ENCODE measurements at places on chromosomes 4 and X.

- no peak for DNase-seq
Observed at GRCh38 chr4:150952167-150952845, 62.8 kb downstream of the LRBA start.

DNA sequence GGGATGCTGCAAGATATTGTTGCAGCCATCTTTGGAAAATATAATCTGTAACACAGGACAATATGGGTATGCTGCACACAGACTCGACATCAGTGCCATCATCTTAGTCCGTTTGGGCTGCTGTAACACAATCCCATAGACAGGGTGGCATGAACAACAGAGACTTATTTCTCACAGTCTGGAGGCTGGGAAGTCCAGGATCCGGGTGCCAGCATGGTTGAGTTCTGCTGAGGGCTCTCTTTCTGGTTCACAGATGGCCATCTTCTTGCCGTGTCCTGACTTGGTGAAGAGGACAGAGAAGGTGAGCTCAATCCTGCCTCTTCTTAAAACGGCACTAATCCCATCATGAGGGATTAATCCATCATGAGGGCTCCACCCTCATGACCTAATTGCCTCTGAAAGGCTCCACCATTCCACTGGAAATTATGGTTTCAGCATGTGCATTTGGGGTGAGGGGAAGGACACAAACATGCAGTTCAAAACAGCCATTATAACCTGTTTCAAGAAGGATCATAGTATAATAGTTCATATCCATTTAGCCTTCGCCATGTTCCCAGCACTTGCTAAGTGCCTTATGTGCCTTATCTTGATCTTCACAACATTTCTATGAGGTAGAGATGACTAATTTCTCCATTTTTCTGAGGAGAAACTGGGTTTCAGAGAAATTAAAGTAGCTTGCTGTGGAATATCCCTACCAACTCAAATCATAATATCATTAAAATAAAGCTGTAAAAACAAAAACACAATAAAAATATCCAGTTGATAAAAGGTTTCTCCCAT, 27.9 kb upstream of the SPP1 start:
- no peak for DNase-seq

- DNase-seq: no peak
Observed at GRCh38 chr4:8050555-8051206, 107.9 kb downstream of the ABLIM2 start.

DNA sequence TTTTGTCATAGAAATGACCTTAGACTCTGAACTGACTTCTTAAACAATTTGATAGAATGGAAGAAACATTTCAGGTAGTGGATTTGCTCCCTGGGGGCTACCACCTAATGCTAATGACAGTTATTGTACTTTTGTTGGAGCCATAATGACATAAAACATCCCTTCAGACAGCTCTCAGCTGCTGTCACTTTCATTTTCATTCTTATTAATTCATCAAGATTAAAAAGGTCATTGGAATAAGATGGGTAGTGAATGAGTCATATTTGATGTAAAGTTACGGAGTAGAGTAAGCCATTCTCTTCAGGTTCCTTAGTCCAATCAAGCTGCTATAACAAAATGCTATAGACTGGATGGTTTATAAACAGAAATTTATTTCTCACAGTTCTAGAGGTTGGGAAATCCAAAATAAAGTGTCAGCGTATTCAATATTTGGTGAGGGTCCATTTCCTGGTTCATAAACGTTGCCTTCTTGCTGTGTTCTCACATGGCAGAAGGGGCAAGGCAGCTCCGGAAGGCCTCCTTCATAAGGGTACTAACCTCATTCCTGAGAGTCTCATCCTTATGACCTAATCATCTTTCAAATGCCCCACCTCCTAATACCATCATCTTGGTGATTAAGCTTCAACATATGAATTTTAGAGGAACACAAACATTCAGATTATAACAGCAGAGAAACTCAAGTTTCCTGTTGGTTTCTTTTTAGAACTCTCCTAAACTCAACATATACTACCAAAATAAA, 268.5 kb downstream of the ARAP2 start:
- no peak for DNase-seq

DNA sequence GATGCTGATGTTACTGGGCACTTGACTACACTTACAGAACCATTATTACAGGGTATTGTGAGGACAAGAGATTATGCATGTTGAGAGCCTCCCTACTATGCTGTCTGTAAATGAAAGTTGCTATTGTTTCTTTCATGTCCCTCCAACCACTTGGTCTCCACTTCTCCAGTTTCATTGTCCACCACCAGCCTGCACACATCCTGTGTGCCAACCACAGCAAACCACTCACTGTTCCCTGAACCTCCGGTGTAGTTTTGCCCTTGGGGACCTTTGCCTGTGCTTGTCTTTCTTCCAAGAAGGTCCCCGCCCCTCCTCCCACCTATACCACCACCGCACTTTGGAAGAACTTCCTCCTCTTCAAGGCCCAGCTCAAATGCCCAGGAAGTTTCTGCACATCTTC, 43.1 kb upstream of the AFF2 start:
- no peak for DNase-seq

DNA sequence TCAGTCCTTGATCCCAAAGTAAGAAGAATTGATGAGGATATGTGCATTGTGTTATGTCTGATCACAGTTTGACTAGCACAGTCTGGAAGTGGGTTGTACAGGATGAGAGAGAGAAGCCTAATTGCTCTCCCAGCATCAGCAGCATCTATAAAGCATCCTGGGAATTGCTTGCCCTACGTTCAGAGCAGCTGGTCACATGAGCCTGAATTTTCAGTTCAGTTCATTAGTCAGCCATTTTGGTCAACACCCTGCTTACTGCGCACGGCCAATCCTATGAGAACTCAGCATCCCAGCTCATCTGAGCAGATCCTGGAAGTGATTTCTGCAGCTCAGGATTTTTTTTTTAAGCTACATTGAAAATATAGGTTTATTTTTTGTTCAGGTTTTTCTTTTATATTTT, at the start of gene RUFY3:
Gene RUFY3, plus strand, starts transcription at position 218 of the 400 bp plus-strand sequence. CDS start 610 bp downstream, outside the sequence.
- DNase-seq: no peak

GRCh38 chr4:14400307-14400706, 602.0 kb upstream of the CPEB2 start:
- no peak for DNase-seq

GRCh38 chr4:168269896-168270295, 48.7 kb downstream of the DDX60 start:
- DNase-seq: no peak

DNA sequence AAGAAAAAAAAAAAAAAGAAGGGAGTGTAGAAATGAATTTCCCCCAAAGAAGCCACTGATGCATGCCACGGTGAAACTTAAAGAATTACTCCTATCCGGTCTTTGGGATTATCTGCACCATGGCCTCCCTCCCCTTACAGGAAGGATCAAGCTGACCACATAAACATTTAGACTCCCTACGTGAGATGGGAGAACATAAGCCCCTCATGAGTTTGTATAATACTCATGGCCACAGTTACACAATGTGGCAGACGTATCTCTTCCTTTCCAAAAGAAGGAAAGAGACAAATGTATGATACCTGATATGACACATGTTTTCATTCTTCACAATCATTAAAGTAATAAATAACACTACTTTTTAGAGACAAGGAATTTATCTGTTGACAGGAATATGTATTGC, 3.3 kb upstream of the PTTG2 start:
- no peak for DNase-seq

DNA sequence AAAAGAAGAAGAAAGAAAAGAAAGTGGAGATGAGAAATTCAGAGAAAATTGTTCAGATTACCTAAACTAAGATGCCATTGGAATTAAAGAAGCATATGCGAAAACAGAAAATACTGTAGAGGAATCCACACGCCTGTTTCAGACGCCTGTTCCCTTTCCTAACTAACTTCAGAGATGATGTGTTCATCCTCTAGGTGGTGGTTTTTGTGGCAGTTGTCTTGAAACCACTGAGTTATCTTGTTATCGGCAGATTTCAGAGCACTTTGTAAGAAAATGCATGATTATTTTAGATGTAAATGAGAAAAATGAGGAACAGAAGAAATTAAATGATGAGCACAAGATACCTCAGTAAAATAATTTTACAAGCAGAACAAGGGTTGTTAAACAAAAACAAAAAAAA, 48.3 kb downstream of the FUNDC1 start:
- DNase-seq: no peak

DNA sequence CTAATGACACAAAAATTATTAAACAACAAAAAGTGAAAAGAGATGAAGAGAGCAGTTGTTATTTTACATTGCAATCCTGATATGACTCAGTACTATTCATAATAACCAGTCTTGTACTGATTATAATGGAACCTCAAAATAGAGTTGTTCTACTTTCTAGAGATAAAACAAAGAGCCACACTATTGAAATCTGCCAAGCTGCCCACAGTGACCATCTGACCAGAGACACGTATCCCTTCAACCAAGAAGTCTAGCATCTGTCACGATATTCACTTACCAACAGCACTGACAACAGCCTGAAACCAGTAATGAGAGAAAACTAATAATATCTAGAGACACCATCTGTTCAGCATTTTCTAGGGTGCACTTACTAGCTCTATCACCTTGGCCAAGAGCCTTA, 466.7 kb downstream of the NKX6-1 start:
- no peak for DNase-seq

GRCh38 chr4:55973650-55974049, 24.9 kb downstream of the CEP135 start:
- no peak for DNase-seq

DNA sequence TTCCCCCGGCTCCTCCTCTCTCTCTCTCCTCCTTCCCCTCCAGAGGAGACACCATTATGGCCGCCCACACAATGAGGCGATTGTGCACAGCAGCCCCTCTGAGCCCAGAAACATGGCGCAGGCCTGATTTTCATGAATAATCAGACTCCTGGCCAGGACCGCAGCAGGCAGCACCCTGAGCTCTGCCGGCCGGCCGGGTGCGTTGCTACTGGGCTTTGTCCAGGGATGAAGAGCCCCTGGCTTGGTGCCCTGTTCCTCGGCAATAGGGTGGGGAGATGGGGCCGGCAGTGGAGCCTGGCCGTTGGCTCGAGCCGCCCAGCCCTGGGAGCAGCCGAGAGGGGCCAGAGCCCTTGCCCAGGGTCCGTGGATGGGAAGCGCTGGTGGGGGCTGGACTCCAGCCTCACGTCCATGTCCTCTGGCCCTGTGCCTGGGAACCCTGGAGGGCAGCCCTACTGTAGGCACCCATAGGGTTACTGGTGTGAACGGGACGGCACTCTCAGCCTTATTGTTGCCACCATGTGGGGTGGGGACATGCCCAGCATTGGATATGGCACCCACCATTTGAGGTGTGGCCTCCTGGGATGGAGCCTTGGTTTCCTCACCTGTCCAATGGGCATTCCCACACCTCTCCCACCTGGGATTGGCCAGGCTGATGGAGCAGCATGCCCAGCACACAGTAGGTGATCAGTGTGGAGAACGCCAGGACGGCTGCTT, 103.0 kb downstream of the SORCS2 start:
- DNase-seq: no peak

- no peak for DNase-seq
Observed at GRCh38 chr4:68216501-68216900, 29.0 kb downstream of the TMPRSS11B start.

DNA sequence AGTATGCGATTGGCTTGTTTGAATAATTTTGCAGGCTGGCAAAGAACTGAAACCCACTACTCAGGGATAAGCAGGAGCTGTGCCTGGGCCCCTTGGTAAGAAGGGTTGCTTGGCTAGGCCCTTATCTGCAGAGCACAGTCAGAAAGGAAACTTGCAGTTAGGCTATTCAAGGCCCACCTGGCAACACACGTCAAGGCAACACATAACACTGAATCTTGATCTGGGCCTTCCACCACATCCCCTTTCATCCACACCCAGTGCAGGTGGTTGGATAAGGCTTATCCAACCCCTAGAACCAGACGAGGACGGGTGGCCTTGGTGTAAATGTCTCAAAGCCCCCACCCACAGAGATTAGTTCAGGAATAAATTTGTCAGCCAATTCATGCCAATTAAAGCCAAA, 72.8 kb upstream of the NEIL3 start:
- no peak for DNase-seq

DNA sequence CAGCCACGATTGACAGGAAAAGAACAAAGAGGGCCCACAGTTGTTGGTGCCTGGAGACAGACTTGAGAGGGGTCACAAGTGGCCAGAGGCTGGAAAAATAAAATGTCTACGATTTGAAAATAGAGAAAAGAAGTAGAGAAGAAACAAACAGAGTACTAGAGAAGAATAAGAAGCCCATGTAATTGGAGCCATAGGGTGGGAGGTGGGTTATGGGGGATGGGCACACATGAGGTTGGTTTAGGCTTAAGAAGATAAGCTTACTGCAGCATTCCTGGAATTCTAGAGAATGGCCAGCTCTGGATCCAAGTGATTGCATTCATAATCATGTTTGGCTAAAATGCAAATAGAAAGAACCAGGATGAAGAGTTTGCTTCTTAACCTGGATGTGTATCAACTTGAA, 210.7 kb downstream of the MAML3 start:
- DNase-seq: no peak

DNA sequence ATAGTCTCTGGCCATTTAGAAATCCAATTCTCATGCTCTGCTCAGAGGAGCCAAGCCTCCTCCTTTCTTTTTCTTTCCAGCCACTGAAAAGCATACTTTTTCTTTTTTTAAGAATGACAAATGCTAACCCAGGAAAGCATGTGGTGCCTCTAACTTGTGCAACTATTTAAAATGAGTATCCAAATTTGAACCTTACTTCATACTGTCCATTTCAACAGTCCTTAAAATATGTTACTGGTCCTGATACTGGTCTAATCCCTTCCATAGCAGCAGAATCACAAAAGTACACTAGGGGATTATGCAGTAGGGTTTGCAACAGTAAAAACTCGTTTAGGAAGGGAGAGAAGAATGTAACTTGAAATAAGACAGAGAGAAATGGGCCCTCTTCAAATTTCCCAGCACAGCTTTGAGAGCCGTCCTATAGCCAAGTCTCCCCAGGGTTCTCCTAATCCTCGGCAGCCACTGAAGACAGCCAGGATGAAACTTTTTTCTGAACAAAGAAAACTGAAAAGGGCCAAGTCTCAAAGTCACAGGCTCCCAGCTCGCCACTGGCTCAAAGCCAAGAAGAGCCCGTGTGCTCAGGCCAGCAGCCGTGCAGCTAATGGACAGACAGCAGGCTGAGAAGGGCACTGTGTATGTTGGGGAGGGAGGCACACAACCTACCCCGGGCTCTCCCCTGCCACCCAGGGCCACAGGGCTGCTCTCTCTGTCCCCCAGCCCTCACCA, 39.5 kb downstream of the GPC4 start:
- no peak for DNase-seq

- DNase-seq: no peak
Observed at GRCh38 chrX:68935362-68935761, 106.5 kb downstream of the EFNB1 start.

GRCh38 chrX:68920561-68920960, 91.7 kb downstream of the EFNB1 start:
- no peak for DNase-seq

DNA sequence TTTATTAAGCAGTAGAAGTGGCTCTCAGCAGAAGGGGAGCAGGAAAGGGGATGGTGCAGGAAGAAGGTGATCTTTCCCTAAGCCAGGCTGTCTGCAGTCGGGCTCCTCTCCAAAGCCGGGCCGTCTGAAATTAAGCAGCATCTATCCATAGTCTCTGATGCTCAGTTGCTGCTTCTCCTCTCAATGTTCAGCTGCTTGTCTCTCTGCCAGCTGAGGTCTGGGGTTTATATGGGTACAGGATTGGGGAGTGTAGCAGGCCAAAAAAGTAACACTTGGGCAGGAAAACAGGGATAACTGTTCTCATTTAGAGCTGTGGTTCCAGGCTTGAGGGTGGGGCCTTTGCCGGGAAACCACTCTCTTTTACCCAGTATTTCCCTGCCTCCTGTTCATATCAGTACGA, 39.2 kb upstream of the CCKAR start:
- no peak for DNase-seq

GRCh38 chr4:25635501-25635900, 20.1 kb upstream of the SLC34A2 start:
- DNase-seq: no peak

GRCh38 chr4:34629451-34629850, 1614.9 kb downstream of the ARAP2 start:
- no peak for DNase-seq

Measured in stimulated activated CD4-positive, alpha-beta T cell treated with anti-CD3 and anti-CD28 coated beads, Interleukin-15, amount 100 ng/mL, for 48 hours (primary cell).